ENCODE measurements at places on chromosomes 16 and 17.

DNA sequence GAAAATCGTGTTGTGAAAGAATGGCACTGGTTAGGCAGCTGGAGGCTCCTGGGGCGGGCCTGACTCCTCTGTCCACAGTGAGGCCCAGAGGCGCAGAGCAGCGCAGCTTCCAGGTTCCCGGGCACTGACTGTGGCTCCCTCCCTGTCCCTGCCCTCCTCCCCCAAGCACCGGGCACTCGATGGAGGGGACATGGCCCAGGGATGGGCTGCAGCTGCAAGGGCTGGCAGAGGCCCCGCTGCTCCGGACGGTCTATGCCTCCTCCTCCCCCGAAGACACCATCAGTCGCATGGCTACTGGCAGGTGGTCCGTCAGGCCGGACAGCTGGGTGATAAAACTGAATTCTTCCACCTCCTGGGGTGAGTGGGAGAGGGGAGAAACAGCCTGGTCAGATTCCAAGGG, 50.1 kb downstream of the PRMT7 start:
- DNase-seq, result no peak

GRCh38 chr16:89549007-89549700, 11.3 kb upstream of the RPL13 start:
- DNase-seq, result no peak

GRCh38 chr16:49055824-49056545, 225.7 kb downstream of the CBLN1 start:
- no peak for DNase-seq

- no peak for DNase-seq
These were observed 683.5 kb upstream of the CA10 start for GRCh38 chr17:52841971-52842370.

GRCh38 chr17:68640242-68640989, 39.2 kb upstream of the FAM20A start:
- DNase-seq, result no peak

DNA sequence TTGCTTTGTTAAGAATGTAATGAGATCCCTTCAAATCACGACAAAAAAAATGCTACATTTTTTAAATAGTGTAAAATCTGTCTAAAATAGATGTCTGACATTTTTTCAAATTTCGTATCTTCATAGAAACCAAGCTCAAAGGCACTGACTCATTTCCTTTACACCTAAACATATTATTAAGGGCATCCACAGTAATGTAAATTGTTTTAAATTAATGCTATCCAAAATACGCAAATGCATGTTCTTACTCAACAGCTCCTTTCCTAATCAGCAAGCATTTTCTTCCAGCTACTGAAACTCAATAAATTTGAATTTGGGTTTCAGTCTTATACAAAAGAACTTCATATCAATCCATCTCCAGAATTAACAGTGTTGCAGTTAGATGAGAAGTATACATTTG, 4.3 kb downstream of the C16orf87 start:
- no peak for DNase-seq

GRCh38 chr17:13746404-13746803, 144.7 kb upstream of the HS3ST3A1 start:
- DNase-seq, result no peak
